Fibroblast of lung (primary cell): ENCODE measurements at places on chromosomes 11 and 22.

- DNase-seq: peak; percentile 67
These were observed 2.9 kb upstream of the HTATIP2 start for GRCh38 chr11:20360650-20361049.

- no peak for DNase-seq
These were observed 214.0 kb downstream of the TRPC6 start for GRCh38 chr11:101369835-101370234.

GRCh38 chr11:57735619-57736298, 5.5 kb upstream of the SELENOH start:
- no peak for DNase-seq

DNA sequence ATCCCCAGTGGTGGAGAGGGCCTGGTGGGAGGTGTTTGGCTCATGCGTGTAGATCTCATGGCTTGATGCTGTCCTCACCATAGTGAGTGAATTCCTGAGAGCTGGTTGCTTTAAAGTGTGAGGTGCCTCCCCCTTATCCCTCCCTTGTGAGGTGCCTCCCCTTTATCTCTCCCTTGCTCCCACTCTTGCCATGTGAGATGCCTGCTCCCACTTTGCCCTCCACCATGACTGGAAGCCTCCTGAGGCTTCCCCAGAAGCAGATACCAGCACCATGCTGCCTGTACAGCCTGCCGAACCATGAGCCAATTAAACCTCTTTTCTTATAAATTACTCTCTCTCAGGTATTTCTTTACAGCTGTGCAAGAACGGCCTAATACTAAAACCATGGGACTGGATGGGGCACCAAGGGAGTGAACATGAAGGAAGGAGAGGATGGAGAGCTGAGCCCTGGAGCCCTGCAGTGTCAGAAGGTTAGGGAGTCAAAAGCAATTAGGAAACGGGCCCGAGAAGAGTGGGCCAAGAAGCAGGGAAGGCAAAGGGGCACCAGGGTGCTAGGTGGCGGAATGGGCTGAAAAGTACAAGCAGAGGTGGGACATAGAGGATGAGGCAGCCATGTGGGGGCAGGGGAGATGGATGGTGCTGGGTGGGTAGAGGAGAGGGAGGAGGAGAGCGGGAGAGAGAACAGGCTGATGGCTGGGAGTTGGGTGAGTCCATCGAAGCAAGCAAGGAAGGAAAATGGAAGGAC, 9.4 kb downstream of the IFITM10 start:
- no peak for DNase-seq

DNA sequence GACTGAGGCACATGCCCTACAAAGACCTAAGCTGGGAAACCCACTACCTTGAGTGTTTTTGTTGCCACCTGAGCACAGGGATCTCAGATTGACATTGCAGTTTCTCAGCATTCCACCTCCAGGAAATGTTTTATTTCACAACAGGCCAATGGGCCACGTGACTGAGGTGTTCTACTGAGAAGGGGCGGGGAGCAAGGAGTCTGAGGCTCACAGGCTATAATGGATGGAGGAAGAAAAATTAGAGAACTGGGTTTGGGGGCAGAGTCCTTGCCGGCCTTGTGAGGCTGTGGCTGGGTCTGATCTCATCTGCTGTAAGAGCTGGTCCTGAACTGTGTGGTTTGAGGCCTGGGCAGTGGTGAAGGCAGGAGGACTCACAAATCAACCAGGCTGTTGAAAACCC, 40.7 kb downstream of the ZNF202 start:
- DNase-seq: no peak

- no peak for DNase-seq
These were observed 56.2 kb downstream of the SBF1 start for GRCh38 chr22:50418624-50419023.

- no peak for DNase-seq
These were observed 17.0 kb upstream of the PANX1 start for GRCh38 chr11:94111660-94112059.

DNA sequence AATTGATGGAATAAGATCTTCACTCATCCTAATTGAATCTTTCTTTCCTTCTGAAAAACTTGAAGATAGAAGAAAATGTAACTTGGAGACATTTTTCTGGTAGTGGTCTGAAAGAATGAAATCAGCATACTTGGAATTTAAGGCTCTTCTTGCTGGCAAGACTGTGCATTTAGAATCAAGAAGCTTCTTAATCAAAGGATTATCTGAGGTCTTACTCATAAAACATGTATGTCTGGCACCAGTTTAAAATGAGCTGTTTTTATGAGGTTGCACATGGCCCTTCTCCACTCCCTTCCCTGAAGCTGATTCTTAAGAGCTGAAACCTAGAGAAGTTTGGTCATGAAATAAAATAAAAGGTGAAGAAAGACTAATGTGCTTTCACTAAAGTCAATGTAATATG, 77.3 kb downstream of the ARHGEF12 start:
- DNase-seq: peak; percentile 93

GRCh38 chr11:90318651-90319050, 95.8 kb upstream of the CHORDC1 start:
- DNase-seq: no peak

GRCh38 chr22:39646398-39647063, 76.0 kb downstream of the CACNA1I start:
- no peak for DNase-seq

DNA sequence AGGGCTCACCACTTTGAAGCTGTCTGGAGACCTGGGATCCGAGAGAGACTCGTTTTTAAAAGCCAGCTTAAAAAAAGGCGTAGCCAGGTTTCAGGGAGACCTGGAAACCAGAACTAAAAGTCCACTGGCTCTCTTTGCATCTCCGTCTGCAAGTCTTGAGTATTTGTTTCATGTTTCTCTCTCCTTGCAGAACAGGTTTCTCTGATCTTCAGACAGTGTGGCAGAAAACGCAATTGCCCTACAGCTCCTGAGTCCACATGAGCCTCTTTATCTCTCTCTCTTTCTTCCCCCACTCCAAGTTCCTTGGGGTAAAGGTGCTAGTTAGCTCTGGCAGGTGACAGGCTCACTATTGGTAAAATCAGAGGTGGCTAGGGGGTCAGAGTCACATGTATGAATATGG, 67.0 kb upstream of the AMPD3 start:
- DNase-seq: no peak

GRCh38 chr22:17581056-17581455, 17.8 kb downstream of the SLC25A18 start:
- no peak for DNase-seq

DNA sequence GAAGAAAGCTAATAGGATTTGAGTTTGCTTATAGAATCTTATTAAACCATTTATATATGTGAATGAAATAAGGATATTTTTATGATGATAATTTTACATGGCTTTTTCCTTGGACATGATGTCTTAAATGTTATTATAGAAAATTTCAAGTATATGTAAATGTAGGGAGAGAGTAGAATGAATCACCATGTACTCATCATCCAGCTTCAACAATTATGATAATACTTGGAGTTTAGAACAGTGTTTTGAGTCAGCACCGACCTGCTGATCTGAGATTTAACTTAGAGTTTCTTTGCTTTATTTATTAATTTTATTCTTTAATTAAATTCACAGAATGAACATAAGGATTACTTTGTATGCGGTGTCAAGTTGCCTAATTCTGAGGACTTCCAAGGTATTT, 193.5 kb downstream of the UVRAG start:
- peak; percentile 69 for DNase-seq

DNA sequence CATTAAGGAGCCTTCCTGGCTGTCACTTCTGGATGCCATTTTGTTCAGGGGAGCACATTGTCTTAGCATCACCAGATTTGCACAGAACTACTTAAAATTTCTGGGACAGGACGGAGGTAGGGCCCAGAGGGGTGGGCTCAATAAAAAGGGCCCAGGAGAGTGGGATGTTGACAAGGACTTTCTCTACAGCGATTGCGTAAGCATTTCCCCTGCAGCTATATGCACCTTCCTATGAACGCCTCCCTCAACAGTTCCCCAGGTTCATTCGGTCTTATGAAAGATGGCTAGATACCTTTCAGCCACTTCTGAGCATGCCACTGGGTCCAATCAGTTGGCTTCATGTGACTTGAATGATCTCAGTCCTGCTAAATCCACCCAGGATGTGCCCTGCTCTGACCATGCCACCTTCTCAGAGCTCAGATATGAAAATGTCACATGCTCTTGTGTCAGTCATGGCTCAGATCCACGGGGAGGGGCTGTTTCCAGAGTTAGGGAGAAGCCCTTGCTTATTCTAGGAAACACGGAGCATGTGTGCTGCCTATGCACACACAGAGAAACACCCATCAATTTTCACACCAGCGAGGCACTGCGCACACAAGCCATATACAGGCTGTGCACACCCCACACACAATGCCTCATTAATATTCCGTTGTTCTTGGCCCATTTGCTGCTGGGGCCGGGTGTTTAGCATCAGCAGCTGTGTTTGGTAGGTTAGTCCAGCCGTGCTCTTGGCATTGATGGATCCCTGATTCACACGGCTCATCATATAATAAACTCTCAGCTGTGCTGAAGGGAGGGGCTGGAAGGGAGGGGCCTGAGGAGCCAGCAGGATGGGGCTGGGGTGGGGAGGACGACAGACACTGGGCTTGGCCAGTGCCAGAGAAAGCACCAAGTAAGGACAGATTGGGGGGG, 52.5 kb upstream of the NNMT start:
- no peak for DNase-seq

GRCh38 chr11:60953781-60954180, 1.8 kb upstream of the SLC15A3 start:
- DNase-seq: peak; percentile 26

DNA sequence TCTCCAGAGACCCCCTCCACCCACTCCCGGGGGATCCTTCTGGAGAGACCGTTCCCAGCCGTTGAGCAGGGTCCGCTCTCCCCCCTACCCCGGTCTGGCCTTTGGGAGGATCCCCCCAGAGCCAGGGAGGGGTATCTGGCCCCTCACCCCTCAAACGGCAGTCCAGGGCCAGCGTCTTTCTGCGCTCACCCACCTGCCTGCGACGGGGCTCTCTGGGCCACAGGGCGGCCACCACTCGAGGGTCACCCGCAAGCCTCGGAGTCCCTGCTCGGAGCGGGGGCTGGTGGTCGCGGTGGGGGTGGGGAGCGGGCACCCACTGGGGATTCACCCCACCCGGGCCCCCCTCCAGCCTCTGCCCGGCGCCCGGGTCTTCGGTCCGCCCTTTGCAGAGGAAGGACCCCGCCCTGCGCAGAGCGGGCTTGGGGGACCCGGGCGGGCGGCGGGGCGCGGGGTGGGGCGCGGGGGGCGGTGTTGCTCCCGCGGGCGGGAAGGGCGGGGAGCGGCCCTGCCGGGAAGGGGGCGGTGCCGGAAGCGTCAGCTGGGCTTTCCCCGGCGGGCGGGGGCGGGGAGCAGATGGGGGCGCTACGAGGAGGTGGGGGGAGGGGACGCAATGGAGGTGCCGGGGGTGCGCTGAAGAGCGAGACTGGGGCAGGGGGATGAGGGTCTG, 16.6 kb downstream of the CRELD2 start:
- DNase-seq: peak; percentile 59

- DNase-seq: no peak
These were observed 66.9 kb downstream of the SPON1 start for GRCh38 chr11:14029440-14029839.

- no peak for DNase-seq
These were observed 9.1 kb downstream of the USP35 start for GRCh38 chr11:78197816-78198215.

DNA sequence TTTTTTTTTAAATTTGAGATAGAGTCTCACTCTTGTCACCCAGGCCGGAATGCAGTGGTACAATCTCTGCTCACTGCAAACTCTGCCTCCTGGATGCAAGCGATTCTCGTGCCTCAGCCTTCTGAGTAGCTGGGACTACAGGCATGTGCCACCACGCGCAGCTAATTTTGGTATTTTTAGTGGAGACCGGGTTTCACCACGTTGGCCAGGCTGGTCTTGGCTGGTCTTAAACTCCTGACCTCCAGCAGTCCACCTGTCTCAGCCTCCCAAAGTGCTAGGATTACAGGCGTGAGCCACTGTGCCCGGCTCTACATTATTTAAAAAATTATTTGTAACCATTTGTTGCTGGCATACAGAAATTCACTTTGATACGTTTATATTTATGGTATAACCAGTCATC, 18.6 kb downstream of the EP300 start:
- DNase-seq: no peak

DNA sequence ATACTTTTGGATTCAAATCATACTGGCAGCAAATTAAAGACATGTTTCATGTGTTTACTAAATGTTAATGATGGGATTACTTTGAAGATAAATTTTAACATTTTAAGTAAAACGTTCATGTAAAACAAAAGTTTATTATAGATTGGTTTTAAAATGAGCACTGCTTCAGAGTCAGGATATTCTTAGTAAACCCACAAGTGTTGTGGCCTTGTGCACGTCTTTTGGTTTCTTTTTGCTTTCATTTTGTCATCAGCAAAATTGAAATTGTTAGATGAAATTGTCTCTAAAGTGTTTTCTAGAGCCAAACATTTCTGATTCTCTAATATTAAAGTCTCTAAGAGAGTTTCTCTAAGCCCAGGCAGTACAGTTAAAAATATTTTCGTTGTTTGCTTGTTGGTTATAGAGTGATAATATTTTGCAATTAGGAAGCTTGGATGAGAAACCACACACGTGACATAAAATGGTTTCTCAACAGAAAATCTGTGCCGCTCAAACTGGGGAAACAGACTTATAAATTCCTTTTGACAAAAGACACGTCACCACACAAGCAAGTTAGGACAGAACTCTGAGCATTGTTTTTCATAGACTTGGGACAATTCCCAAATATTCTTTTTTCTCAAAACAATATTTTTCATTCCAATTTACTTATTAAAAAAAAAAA, 164.4 kb downstream of the TEAD1 start:
- DNase-seq: no peak

DNA sequence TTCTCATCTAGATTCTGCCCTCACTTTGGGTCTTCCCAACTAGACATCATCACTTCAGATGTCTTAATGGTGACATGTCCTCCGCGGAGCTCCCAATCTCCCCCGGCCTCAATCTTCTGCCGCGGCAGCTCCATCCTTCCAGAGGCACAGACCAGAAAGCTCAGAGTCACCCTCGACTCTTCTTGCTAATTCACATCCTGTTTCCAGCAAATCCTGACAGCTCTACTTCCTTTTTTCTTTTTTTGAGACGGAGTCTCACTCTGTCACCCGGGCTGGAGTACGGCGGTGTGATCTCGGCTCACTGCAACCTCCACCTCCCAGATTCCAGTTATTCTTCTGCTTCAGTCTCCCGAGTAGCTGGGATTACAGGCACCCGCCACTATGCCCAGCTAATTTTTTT, 54.5 kb downstream of the CACNG2 start:
- no peak for DNase-seq

- peak; percentile 67 for DNase-seq
These were observed 539.3 kb upstream of the B3GAT1 start for GRCh38 chr11:134951305-134951700.

DNA sequence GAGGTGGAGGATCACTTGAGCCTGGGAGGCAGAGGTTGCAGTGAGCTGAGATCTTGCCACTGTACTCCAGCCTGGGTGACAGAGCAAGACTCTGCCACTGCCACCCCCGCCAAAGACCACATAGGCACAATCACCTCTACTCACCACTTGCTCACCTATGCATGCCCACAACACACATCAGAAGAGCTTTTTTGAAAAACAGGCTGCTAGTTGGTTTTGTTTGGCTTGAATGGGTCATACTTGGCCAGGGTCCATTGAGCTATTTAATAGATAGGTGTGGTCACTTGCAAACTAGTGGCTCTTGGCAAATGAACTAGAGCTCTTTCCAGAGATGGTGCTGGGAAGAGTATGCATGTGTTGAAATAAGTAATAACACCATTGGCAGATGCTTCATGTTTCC, 80.1 kb downstream of the EMSY start:
- peak; percentile 70 for DNase-seq

- DNase-seq: no peak
These were observed 142.4 kb downstream of the CRYBB2 start for GRCh38 chr22:25361899-25362214.

- peak; percentile 59 for DNase-seq
These were observed 541.9 kb upstream of the CCDC90B start for GRCh38 chr11:83827940-83828554.
